Placental epithelial cell (primary cell): ENCODE measurements at places on chromosomes 6 and 20. TPM values are rescaled to one million over a fixed set of nuclear protein-coding genes. Genes with fewer than 3 reads are reported as not detected.

Gene WFDC12
- total RNA-seq = not detected in 2 replicates

Gene CTCFL
- total RNA-seq = under 0.01 TPM in 1 of 2 replicates, not detected in the other

Gene CDH4
- under 0.01 and 1.6 TPM in 2 replicates for total RNA-seq

Gene C20orf141
- not detected in 2 replicates for total RNA-seq

Gene CTNNBL1
- 21.5 and 21.6 TPM in 2 replicates for total RNA-seq

Gene GPLD1
- total RNA-seq = 0.33 and 0.39 TPM in 2 replicates

Gene TAGAP
- 0.11 and 0.39 TPM in 2 replicates for total RNA-seq

Gene PAX1
- total RNA-seq = not detected in 2 replicates

Gene POPDC3
- total RNA-seq = under 0.01 TPM in 1 of 2 replicates, not detected in the other

Gene CCN6
- not detected in 2 replicates for total RNA-seq

Gene MTO1
- 31.0 and 31.8 TPM in 2 replicates for total RNA-seq

Gene BMP2
- total RNA-seq = 0.65 and 0.79 TPM in 2 replicates

Gene OXT
- total RNA-seq = not detected in 2 replicates

Gene ADRM1
- total RNA-seq = 75.8 and 144 TPM in 2 replicates

Gene COL19A1
- total RNA-seq = under 0.01 and 0.11 TPM in 2 replicates

Gene HSPA12B
- total RNA-seq = under 0.01 and 0.22 TPM in 2 replicates

Gene SHLD1
- total RNA-seq = 0.54 and 1.6 TPM in 2 replicates
